Mesothelial cell of epicardium (in vitro differentiated cells): ENCODE measurements at places on chromosomes 2 and 18. TPM values are rescaled to one million over a fixed set of nuclear protein-coding genes. Genes with fewer than 3 reads are reported as not detected.

The PFN4 gene
- 1.2 to 1.6 TPM (median 1.3 TPM) in 3 replicates for total RNA-seq

The OTOS gene
- not detected in 3 replicates for total RNA-seq

The KCNJ13 gene
- 0.35 to 0.60 TPM (median 0.41 TPM) in 3 replicates for total RNA-seq

The RGPD4 gene
- total RNA-seq = 0.18 to 0.29 TPM (median 0.23 TPM) in 3 replicates

DNA sequence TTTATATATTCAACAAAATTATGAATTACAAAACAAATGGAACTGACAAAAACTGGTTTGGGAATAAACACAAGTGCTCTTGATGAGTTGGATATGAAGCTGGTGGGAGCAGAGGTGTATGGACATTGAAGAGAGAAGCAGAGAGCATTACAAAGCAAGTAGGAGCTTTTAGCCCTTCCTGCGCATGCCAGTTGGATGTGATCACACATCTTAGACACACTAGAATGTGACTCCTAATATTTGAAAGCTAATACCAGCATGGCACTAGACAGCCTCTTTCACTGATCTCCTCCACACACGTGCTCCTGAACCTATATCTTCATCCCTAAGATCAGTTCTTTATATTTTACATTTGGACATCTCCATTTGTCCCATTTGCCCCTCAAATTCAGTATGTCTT is 298.1 kb downstream of the MTX2 start:
- no peaks in the 10 kb centered on the region for H3K27me3 ChIP-seq
- H3K36me3 ChIP-seq = no peaks in the 10 kb centered on the region
- H3K4me1 ChIP-seq = peaks cover 15% of the 10 kb centered on the region
- DNase-seq = no peak

DNA sequence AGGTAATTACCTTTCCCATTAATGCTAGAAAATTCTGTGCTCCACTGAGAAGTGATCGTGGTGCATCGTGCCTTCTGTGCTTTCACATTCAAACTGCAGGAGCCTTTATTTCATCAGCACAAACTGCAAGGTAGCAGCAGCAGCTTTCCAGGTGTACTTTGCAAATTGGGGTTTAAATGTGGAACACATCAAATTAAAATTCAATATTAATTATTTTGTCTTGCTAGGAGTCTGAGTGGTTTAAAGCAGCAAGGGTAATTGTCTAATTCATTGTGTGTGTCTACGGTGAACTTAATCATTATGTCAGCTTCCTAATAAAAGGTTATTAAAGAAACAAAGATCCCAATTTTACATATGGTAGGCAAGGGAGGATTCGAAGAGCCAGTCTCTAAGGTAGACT is 180.8 kb upstream of the ATP5MC3 start:
- H3K4me1 ChIP-seq = no peaks in the 10 kb centered on the region
- H3K27me3 ChIP-seq = peaks cover 84% of the 10 kb centered on the region
- no peaks in the 10 kb centered on the region for H3K36me3 ChIP-seq

DNA sequence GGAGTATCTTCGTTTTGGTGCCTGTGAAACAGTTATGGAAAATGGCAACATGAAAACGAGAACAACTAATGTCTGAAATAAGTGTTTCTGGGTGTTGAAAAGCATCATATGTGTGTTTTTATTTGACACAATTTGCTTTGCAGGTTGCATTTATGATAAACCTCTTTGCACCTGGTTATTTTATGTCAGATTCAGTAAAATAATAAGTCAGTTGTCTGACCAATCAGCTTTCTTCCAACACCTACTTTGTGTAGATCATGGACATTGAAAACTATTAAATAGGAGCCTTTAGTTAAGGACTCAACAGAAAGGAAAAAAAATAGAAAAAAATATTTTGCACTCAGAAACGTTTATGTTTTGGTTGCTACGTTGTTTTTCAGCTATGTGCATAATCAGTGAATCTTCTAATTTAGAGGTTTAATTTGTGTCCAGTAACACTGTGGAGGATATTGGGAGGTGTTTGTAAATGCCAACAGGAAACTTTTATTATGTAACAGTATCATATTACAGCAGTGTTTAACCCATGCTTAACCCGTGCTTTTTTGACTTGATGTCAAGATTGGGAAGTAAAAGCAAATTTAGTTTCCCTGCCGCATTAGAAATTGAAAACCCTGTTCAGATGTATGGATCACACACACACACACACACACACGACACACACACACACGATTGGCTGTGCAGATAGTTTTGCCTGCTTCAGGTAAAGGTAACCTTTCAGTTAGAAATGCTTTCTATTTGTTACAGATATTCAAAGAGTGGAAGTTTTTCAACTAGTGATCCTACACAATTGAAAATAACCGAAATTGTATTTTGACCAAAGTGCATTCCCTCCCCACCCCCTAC is 2.6 kb downstream of the PKP4 start:
- peak overlapping the region; percentile 96 for H3K27ac ChIP-seq
- no peaks in the 10 kb centered on the region for H3K36me3 ChIP-seq
- no peak for DNase-seq
- H3K4me3 ChIP-seq = peak overlapping the region; percentile 87
- peaks cover 56% of the 10 kb centered on the region for H3K4me1 ChIP-seq
- H3K27me3 ChIP-seq = no peaks in the 10 kb centered on the region

DNA sequence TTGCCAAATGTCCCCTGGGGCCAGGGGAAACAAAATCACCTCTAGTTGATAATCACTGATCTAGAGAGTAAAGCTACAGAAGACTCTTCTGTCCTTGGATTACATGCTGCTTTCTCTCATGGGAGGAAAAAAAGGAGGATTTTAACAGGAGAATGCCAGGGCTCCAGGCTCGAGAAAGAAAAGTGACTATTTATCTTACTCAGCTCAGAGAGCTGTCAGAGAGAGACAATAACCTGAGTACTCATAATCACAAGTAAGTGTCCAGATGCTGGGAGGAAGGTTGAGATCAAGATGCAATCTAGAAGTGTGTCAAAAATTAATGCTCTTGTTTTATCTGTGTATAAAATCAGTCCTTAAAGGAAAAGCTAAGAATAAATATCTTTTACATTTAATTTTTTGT is 133.3 kb downstream of the PTRHD1 start:
- peaks cover 5% of the 10 kb centered on the region for H3K36me3 ChIP-seq
- no peak overlapping the region for H3K27ac ChIP-seq
- no peak for DNase-seq

GRCh38 chr18:54388203-54389142 is 30.8 kb downstream of the C18orf54 start:
- H3K4me1 ChIP-seq = peaks cover 12% of the 10 kb centered on the region
- DNase-seq = no peak
- no peak overlapping the region for H3K4me3 ChIP-seq
- H3K27me3 ChIP-seq = no peaks in the 10 kb centered on the region
- H3K36me3 ChIP-seq = peaks cover 3% of the 10 kb centered on the region
- H3K27ac ChIP-seq = peak overlapping the region; percentile 40

DNA sequence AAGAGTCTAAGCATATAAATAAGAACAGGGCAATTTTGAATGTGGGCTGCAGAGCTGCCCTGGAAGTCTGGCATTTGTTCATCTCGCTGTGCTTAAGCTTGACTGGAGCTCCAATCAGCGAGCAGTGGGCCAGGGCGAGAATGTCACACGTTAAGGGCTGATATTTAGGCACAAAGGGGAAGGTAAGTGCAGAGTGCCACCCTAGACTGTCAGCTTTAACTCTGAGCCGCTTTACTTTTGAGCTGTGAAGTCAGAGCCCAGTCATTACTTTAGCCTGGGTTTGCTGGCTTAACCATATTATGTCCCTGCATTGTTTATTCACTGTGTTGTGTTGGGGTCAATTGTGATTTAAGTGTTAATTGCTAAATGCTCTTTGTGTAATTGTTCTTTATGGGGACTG is 236.1 kb upstream of the SIX3 start:
- no peak overlapping the region for H3K4me3 ChIP-seq
- peaks cover 8% of the 10 kb centered on the region for H3K4me1 ChIP-seq
- no peaks in the 10 kb centered on the region for H3K36me3 ChIP-seq

- peaks cover 35% of the 10 kb centered on the region for H3K27me3 ChIP-seq
- H3K4me3 ChIP-seq = no peak overlapping the region
- no peak overlapping the region for H3K27ac ChIP-seq
- no peaks in the 10 kb centered on the region for H3K36me3 ChIP-seq
Observed at GRCh38 chr2:119202610-119203310, 20.9 kb upstream of the STEAP3 start.

- no peak for DNase-seq
- H3K4me3 ChIP-seq = no peak overlapping the region
- no peaks in the 10 kb centered on the region for H3K36me3 ChIP-seq
- H3K27ac ChIP-seq = peak overlapping the region; percentile 25
- H3K27me3 ChIP-seq = no peaks in the 10 kb centered on the region
Observed at GRCh38 chr2:63817382-63817781, 24.3 kb upstream of the UGP2 start.
